ENCODE measurements at places on chromosomes 16 and 17. TPM values are rescaled to one million over a fixed set of nuclear protein-coding genes. Genes with fewer than 3 reads are reported as not detected.
A peak's percentile ranks its signal among the peaks of the same experiment; 100 is the strongest.

GRCh38 chr17:45668316-45668715 lies 115.8 kb upstream of the CRHR1 start:
- no peak for DNase-seq

DNA sequence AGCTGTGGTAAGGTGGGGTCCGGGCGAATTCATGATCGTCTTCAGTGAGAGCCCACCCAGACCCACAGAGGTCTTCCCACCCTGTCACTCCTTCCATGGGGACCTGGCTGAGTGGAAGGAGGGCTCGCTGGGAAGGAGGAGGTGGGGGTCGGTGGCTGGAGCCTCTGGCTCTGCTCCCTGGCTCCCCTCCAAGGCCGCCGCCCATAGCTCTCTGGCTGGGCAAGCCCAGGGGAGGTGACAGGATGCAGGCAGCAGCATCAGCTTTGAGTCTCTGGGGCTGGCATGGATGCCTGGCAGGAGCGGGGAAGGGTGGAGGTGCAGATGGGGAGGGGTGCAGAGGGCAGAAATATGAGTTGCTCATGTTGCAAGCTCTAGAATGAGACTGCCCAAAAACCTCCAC lies 147.0 kb downstream of the ENGASE start:
- DNase-seq: no peak

DNA sequence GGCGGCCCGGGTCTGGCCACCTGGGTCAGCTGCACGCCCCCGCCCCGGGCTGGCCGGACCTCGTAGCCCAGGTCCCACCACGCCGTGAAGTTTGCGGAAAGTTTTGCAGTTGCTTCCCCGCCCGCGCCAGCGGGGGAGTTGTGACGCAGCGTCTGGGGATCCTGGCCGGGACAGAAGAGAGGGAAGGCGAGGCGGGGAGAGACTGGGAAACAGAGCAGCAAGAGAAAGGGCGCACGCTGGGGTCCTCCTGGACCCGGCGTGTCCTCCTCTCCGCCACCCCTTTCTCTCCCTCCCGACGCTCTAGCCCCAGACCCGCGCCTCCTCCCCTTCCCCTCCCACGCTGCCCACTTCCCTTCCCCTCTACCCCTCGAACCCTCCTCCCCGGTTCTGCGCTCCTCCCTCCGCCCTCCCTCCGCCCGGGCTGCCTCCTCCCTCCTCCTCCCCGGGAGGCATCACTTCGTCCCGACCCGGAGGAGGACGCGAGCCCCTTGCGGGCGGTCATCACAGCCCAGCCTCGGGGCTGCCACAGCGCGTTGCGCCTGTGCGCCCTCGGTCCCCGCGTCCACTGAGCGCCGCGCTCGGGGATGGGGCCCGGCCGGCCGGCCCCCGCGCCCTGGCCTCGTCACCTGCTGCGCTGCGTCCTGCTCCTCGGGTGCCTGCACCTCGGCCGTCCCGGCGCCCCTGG lies at the start of gene MRC2:
TSS of gene MRC2 (plus strand) at position 452 of the 685 bp plus-strand sequence. CDS start at position 585, 133 bp downstream.
- DNase-seq: peak; percentile 51

GRCh38 chr17:1398931-1399678 lies 917 bp downstream of the YWHAE start:
- DNase-seq: peak; percentile 50

- DNase-seq: no peak
These were observed 20.1 kb downstream of the NDEL1 start for GRCh38 chr17:8455665-8456209.

- no peak for DNase-seq
These were observed 214.1 kb downstream of the ANKFN1 start for GRCh38 chr17:56367366-56367765.

GRCh38 chr17:47996201-47996600 lies 25.3 kb downstream of the CDK5RAP3 start:
- no peak for DNase-seq

- DNase-seq: no peak
These were observed 17.1 kb downstream of the GNA13 start for GRCh38 chr17:65039336-65039988.

GRCh38 chr16:81786321-81786720 lies 7.2 kb downstream of the PLCG2 start:
- peak; percentile 34 for DNase-seq

DNA sequence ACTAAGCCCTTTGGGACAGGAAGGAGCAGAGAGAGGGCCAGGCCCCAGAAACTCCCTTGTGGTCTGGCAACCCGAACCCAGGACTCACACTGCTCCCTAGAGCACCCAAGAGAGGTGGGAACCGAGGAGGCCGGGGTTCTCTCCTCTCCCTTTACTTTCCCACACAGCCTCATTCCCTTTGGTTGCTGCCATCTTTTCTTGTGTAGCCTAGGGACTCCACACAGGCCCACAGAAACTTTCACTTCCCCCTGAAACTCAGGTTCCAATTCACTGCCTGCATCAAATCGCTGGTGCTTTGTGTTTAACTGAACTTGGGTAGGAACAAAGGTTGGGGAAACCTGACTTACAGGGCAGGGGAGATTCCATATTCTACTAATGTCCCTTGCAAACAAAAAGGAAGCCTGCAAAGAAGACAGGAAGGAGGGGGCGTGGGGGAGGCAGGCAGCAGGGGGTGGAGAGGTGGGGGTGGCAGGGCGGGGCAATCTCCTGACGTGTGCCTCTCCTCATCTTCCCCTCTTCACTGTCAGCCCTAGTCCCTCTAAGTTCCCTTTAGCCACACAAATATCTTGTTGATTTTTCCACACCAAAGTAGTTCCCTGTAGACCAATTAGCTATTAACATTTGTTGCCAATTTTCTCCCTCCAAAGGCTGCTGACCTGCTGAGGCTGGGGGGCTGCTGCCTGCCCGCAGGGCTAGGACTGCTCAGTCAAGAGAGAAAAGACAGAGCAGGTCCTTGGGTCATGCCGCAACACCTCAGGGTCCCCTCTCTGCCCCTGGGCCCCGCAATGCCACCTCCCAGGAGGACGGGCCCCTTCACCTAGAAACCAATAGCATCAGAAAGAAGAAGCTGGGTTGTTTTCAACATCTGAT lies 8.0 kb downstream of the ST3GAL2 start:
- DNase-seq: peak; percentile 62

DNA sequence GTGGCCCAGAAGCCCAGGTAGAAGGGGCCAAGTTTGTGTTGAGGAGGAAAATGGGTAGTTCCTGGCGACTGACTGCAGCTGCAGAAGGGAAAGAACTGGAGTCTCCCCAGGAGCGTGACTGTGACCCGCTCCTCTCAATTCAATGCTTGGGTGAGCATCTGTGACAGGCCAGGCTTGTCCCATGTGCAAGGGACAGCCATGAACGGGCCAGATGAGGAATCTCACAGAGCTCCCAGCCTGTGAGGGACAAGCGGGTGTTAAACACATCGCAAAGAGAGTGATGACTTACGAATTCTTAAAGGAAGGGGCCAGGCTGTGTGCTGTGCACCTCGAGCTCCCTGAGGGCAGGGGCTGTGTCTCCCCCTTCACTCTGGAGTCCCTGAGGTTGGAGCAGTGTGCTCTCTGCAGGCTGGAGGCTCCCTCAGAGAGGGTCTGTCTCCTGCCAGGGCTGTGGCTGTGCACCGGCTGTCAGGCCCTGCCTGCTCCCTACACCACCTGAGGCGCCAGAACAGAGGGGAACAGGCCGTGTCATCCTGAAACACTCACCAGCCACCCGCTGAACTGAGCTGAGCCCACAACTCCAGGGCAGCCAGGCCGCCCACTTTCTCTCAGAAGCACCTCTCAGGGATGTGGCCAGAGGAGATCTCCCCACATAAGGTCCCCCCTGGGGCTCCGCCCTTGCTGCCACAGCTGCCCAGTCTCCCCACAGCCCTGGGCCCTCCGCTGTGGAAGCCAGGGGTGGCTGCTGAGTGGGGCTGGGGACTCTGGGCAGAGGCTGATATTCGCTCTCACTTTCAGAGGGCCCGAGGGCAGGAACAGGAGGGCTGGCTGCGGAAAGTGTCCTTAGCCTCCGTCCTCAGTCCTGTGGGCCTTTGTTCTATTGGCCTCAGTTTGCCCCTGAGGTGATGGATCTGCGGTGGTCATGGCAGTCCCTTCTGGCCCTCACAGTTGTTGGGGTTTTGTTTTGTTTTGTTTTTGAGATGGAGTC lies 25.7 kb upstream of the NXPH3 start:
- no peak for DNase-seq

GRCh38 chr17:62670202-62670821 lies 42.8 kb downstream of the MRC2 start:
- DNase-seq: no peak

DNA sequence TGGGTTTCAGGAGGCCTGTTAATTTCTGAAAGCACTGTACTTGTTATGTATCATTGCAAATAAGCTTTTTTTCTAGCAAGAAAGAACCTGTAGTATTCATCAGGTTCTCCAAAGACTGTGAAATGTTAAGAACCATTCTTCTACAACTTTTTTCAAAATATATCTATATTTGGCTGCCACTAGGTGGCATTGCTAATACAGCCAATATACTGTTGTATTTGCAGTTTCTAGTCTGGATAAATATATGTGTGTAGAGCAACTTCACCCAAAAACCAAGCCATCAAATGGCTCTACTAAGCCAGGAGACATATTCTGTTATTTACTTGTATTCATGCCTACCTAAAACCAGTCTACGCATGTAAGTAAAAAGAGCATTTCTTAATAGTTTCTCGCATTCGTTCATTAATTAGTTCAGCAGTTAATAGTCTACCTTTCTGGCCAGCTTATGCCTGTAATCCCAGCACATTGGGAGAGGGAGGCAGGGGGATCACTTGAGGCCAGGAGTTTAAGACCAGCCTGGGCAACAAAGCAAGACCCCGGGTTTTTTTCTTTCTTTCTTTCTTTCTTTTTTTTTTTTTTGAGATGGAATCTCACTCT lies 39.5 kb downstream of the VMP1 start:
- DNase-seq: peak; percentile 72

DNA sequence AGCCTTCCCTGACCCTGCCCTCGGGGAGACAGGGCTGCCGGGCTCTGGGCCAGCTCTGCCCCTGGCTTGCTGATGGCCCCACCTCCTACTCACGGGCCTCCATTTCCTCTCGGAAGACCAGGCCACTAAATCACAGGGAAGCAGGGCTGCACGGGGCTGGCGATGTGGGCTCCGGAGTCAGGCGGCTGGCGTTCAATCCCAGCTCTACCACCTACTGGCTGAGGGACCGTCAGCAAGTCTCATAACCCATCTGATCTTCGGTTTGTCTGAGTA lies 113.4 kb downstream of the AMFR start:
- DNase-seq: peak; percentile 40

- no peak for DNase-seq
These were observed 86.1 kb downstream of the UTP18 start for GRCh38 chr17:51346218-51346982.

DNA sequence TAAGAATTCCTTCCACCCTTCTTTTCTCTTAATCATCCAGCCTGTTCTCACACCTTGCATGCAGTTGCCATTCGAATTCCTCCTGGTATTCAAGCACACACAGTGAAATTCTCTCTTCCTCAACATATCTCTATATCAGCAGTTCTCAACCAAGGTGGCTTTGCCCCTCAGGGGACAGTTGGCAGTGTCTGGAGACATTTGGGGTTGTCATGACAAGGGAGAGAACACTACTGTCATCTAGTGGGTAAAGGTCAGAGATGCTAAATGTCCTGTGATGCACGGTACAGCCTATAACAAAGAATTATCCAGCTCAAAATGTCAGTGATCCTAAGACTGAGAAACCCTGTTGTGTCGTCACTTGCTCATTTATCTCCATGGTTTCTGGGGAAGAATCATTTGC lies 94.8 kb upstream of the CPHXL start:
- DNase-seq: no peak

- DNase-seq: no peak
These were observed 5.8 kb downstream of the ABCA10 start for GRCh38 chr17:69222707-69223258.

DNA sequence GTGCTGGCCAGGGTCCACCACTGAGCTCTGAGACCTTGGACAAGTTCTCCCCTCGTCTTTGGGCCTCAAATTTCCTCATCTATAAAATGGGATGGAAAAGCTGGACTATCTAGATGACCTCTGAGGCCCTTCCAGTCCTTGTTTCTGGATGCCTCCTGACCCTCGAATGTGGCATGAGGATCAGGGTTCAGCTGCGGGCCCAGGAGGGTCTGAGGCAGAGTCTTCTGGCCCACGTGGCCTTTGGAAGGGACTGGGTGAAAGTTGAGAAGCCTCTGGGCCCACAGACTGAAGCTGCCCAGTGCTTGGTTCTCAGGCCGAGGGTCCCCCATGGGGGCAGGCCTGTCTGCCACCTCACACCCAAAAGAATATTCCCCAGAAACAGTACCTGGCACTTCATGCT lies 16.9 kb upstream of the MRPS23 start:
- DNase-seq: no peak

DNA sequence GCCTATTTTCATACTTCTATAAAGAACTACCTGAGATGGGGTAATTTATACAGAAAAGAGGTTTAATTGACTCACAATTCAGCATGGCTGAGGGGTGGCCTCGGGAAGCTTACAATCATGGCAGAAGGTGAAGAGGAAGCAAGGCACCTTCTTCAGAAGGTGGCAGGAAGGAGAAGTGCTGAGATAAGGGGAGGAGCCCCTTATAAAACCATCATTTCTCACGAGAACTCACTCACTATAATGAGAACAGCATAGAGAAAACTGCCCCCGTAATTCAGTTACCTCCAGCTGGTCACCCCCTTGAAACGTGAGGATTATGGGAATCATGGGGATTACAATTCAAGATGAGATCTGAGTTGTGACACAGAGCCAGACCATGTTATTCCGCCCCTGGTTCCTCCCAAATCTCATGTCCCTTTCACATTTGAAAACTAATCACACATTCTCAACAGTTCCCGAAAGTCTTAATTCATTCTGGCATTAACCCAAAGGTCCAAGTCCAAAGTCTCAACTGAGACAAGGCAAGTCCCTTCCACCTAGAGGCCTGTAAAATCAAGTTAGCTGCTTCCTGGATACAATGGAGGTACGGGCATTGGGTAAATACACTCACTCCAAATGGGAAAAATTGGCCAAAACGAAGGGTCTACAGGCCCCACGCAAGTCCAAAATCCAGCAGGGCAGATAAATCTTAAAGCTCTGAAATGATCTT lies 237.7 kb downstream of the CDH13 start:
- DNase-seq: no peak

- no peak for DNase-seq
These were observed 242.5 kb downstream of the BCAS3 start for GRCh38 chr17:60920107-60920506.

The EVI2B gene
- not detected for total RNA-seq

The FBRS gene
- 7.8 TPM for total RNA-seq

The CA7 gene
- not detected for total RNA-seq

The RPRML gene
- not detected for total RNA-seq

The C1QTNF8 gene
- total RNA-seq: not detected

The BAHCC1 gene
- 2.6 TPM for total RNA-seq

The KRTAP9-9 gene
- total RNA-seq: not detected

The HOXB1 gene
- total RNA-seq: not detected

The CD300LB gene
- total RNA-seq: not detected

The CCL17 gene
- total RNA-seq: not detected
